ENCODE measurements at places on chromosomes 6 and 20. TPM values are rescaled to one million over a fixed set of nuclear protein-coding genes. Genes with fewer than 3 reads are reported as not detected.

- DNase-seq, result no peak
These were observed 269.9 kb downstream of the BCKDHB start for GRCh38 chr6:80376411-80376810.

DNA sequence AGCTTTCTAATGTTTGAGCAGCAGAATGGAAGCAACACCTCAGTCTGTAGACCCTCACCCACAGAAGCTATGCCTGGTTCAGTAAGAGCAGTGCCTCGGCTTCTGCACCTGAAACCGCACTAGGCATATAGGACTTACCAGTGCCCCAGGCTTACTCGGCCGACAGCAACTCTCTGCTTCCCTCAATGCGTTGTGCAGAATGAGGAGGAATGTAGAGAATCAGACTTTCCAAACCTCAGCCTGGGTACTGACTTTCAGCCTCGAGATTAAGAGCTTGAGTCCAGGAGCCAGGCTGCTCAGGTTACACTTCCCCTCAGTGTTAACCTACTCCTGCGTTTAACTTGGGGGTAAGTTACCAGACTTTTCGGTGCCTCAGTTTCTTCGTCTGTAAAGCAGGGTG lies 8.6 kb downstream of the EYA2 start:
- DNase-seq, result no peak

DNA sequence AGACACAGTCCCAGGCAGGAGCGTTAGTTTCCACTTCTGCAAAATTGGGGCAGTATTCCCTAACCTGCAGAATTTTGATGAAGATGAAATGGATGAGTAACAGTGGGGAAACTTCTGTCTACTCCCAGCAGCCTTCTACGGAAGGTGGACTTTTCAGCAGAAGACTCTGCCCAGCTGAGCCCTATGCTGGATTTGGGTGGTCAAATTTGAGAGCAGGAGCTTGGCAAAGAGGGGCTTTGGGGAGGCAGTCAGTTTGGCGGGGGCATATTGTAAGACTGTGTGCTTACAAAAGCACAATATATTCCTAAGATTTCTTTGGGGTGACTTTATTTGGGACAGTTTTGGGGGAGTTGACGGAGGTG lies 5.4 kb upstream of the SDCBP2 start:
- DNase-seq, result no peak

DNA sequence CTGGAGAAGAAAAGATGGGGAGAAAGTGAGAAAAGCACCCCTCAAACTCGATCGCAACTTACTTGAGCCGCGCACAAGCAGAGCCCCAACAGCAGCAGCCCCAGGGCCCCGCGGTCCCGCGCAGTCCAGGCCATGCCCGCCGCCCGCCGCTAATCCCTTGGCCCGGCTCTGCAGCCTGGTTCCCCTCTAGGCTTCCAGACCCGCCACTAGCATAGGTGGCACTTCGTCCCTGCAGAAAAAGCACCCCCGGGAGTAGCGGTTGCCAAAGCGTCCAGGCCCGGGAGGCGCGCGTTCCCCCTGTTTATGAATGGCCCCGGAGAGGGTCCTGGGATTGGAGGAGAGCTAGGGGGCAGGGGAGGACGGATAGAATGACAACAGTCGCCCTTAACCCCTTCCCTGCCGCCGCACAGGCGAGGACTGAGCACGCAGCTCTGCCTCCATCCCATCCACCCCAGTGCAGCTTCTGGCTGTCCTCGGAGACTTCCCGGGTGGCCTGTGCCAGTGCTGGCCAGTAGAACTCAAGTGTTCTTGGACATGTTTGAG lies 19.9 kb downstream of the COL9A1 start:
- no peak for DNase-seq

DNA sequence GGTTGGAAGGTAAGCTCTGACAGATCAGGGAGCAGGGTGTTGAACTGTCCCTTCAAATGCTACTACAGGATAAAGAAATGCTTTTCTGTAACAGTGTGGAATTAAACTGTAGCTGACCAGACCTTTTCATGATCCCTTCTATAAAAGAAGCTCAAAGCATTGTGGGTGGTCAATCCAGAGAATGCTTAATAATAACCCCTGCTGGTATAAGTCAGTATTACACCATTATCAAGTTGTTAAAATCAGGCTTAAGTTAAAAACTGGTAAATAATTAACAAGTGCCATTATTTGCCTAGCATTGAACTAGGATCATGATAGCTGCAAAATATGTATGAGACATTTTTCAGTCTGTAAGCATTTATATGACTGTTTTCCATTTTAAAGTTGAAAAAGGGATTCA lies 468.9 kb downstream of the PKHD1 start:
- no peak for DNase-seq

DNA sequence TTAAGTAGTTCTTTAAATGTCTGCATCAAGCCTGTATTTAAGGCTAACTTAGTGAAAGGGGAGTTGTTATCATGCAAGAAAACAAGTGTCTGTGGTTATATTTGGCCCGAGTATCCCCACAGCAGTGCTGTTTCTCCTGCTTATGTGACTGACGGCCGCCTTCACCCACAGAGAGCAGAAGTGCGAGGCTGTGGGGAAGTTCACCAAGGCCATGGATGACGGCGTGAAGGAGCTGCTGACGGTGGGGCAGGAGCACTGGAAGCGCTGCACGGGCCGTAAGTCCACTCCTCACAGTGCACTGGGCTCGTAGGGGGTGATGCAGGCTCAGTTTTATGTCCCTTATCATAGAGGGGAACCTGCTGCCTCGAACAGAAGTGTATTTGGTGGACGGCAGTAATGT lies 53.2 kb upstream of the SYNJ2 start:
- DNase-seq, result no peak

DNA sequence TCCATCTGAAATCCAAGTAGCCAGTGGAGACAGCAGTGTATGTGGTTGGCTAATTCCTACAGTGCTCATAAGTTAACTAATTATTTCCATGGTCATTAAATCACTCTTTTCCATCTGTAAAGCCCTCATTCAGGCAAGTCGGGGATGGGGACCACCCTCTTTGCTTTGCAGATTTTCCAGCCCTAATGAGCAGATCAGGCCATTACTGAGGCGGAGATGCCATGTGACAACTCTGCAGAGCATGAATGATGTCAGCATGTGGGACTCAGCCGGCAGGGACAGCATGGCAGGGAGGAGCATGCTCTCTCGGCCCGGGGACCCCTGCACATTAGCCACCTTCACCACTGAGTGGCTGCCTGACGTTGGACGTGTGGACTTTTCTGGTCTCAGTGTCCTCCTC lies 623.3 kb upstream of the CDH4 start:
- DNase-seq, result no peak

DNA sequence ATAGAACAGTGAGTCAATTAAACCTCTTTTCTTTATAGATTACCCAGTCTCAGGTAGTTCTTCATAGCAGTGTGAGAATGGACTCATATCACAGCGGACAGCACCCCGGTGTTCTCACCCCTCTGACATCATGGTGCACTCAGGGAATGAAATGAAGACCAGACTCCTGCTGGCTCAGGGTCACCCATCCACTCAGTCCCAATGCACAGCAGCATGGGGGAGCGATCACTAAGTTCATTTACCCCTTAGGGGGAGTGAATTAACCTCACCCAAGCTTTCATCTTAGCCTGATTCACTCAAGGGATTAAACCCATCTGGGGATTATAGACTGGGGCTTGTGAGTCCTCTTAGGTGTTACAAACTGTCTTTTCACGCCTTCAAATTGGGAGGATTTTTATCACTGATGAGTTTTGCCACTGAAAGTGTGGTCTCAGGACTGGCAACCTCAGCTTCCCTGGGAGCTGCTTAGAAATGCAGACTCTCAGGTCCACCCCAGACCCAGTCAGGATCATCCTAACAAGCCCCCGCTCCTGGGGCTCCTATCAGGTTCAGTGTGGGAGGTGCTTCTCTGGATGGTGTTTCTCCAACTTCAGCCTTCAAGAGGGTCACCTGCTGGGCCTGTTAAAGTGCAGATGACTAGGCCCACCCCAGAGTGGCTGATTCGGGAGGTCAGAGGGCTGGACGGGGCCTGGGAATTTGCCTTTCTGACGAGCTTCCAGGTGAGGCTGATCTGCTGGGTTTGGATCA lies 44.3 kb upstream of the FRMD1 start:
- no peak for DNase-seq

GRCh38 chr6:2739335-2739734 lies 11.4 kb downstream of the MYLK4 start:
- DNase-seq, result peak; percentile 67

DNA sequence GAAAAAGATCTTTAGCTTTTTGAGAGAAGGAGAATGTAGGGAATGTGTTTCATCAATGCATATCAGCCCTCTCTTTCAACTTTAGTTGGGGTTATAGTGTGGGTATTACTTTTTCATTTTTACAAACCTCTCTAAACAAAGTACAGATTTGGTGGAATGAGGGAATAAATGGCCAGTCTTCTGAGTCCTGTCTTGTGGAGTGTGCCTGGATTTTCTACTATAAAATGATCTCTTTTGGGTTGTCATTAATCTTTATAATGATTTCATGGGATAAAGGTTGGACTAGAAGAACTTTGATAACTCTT lies 209.3 kb downstream of the RNF144B start:
- no peak for DNase-seq

DNA sequence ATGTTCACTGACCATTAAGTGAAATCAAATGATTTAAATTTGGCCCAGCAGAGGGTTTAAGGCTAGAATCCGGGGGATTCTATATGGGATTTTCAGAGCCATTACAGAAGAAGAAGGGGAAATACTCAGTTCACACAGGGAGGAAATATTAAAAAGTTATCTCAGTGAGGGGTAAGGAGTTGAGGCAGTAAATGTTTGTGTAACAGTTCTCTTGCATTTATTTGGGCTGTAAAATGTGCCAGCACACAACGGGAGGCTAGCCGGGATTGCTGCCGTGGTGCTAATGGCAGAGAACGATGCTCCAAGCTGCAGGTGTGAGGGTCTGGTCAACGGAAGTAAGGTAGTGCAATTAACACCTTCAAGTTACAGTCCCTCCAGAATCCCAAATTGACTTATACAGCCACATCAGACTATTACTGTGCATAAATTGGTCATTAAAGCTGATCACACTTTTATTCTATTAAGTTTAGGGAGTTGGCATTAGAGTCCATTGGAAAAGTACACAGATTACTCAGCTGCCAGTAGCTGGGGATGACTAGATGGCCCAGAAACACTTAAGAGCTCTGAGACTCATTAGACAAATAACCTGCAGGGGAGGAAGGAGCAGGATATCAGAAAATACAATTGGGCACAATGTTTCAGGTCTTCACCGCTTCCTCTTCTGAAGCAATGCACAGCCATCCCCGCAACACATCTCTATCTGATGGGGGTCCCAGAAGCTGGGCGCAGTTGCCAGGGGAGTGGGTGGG lies 31.3 kb downstream of the PPP1R3G start:
- DNase-seq, result no peak

DNA sequence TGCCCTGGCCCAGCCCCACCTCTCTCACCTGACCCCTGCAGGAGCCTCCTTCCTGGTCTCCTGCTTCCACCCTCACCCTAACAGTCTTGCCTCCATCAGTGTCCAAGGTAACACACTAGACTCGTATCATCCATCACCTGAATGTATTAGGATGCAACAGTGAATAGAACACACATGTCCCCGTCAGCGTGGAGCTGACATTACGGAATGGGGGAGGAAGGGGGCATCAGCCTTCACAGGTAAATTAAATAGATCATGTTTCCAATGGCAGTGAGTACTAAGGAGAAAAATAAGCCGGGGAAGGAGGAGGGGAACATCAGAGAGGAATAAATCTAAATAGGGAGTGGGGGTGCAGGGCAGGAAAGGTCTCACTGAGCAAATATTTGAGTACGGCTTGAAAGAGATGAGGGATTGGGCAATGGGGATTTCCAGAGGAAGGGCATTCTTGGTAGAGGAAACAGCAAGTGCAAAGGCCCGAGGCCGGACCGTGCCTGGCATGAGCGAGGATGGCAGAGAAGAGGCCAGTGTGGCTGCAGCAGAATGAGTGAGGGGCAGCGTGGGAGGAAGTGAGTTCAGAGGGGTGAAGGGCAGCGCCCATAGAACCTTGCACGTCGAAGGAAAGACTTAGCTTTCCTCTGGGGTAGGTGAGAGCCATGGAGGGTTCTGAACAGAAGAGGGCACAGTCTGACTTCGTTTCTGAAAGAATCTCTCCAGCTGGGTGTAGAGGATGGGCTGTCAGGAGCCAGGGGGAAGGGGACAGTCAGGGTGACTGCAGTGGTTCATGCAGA lies 110.1 kb upstream of the PTPN1 start:
- no peak for DNase-seq

DNA sequence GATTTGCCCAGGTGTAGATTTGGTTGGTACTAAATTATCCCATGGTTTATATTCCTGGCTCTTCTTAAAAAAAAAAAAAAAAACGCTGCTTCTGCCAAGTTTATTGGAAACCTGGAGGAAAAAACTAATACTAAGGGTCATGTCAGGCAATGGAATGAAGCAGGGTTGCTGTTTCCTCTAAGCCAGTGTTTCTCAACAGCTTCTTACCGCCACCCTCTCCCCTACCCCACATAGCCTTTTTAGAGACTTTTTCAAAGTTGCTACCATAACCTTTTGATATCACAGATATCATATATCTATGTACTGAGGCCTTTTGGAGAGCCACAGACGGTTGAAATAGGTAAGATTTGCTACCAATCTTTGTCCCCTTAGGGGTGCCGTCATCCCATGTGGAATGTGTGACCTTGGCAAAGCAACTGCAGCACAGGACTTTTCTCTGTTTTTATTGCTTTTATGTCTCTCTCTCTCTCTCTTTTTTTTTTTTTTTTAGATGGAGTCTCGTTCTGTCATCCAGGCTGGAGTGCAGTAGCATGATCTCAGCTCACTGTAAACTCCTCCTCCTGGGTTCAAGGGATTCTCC lies 35.0 kb downstream of the SYTL3 start:
- DNase-seq, result no peak

HLA-DQA2 gene
- total RNA-seq, result not detected

TRIM10 gene
- total RNA-seq, result not detected

C6orf47 gene
- total RNA-seq, result 20.8 TPM

CRISP2 gene
- 0.23 TPM for total RNA-seq

TTK gene
- total RNA-seq, result 32.3 TPM

FAXC gene
- 13.0 TPM for total RNA-seq

TOX2 gene
- 0.12 TPM for total RNA-seq

All from H4 (cell line).